GM12878 (cell line): ENCODE measurements at places on chromosomes 12 and 14. TPM values are rescaled to one million over a fixed set of nuclear protein-coding genes. Genes with fewer than 3 reads are reported as not detected.

The SLC6A15 gene
- not detected in 2 replicates for total RNA-seq

GRCh38 chr14:102508774-102509745, 516 bp downstream of the ANKRD9 start:
- DNase-seq = no peak

The HNF1A gene
- 0.10 TPM in 1 of 2 replicates, not detected in the other for total RNA-seq

DNA sequence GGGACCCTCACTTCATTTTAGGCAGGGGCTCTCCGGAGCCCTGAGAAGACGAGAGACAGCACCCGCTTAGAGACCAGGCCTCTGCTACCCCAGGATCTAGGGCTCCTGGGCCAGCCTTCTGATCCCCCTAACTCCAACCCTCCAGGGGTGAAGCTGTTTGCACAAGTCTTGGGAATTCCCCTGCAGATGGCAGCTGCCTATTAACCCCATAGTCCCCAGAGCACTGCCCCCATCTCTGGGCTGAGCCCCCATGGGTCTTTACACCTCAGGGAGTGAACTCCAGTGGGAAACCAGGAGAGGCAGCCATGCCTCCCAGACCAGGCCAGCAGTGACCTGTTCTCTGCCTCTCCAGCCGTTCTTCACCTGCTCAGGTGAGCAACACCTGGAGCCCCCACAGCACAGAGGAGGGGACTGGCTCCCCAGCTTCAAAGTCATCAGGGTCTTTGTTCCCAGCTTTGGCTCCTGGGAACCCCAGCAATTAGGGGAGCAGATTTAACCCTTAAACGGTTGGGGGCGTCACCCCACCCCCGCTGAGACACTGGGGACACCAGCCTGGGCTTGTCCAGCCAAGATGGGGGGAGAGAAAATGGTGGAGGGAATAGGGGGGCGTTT, 2.3 kb downstream of the WNT10B start:
- DNase-seq = no peak

DNA sequence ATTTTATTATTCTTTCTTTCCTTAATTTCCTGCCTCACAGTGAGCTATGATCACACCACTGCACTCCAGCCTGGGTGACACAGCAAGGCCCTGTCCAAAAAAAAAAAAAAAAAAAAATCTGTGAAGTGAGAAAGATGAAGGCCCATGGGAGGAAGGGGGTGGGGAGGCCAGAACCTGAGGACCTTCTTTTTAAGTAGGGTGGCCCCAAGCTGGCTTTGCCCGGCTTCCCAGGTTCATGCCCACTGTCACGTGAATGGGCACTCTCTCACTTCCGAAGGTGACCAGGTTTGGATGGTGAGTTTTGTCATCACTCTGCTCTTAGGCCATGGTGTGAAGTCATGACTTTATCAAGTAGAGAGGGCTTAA, 82.3 kb downstream of the TNFAIP2 start:
- no peak for DNase-seq

- DNase-seq = no peak
These were observed 73.7 kb upstream of the SFSWAP start for GRCh38 chr12:131636940-131637750.

DNA sequence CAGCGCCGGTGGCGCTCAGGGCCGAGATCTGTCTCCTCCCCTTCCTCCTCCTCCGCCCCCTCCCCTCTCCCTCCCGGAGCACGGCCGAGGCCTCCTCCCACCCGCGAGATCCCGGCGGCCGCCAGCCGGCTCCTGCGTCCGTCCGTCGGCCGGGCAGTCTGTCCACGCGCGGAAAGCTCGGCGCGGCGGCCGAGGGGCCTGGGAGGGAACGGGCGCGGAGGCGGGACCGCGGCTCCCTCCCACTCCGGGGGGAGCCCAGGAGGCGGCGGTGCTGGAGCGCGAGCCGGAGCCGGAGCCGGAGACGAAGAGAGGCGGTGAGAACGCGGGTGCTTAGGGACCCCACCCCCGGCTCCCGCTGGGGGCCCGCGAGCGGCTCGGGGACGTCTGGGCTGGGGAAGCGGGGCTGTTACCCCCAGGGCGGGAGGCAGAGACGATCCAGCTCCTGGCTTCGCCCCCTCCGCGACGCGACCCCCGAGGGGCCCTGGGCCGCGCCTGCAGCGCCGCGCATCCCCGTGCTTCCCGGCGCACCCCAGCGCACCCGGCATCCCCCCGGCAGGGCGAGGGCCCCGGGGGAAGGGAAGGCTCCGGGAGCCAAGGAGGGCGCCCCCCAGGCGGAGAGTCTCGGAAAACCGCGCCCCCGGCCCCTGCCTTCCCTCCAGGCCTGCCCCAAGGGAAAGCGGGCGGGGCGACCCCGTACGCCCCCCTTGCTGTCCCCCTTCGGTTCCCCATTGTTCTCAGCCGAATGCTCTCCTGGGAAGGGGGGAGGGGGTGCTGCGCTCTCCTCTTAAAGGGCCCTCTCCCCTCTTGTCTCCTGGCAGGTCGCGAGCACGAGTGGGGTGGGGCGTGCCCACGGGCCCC, at the start of gene DTX1:
Gene DTX1 (plus strand): TSS at position 100 of the 858 bp plus-strand sequence. CDS start 1,463 bp downstream, outside the sequence.
- DNase-seq = no peak

GRCh38 chr12:128606051-128606450, 217.7 kb downstream of the SLC15A4 start:
- no peak for DNase-seq

GRCh38 chr12:77232045-77232444, 166.7 kb upstream of the E2F7 start:
- no peak for DNase-seq

DNA sequence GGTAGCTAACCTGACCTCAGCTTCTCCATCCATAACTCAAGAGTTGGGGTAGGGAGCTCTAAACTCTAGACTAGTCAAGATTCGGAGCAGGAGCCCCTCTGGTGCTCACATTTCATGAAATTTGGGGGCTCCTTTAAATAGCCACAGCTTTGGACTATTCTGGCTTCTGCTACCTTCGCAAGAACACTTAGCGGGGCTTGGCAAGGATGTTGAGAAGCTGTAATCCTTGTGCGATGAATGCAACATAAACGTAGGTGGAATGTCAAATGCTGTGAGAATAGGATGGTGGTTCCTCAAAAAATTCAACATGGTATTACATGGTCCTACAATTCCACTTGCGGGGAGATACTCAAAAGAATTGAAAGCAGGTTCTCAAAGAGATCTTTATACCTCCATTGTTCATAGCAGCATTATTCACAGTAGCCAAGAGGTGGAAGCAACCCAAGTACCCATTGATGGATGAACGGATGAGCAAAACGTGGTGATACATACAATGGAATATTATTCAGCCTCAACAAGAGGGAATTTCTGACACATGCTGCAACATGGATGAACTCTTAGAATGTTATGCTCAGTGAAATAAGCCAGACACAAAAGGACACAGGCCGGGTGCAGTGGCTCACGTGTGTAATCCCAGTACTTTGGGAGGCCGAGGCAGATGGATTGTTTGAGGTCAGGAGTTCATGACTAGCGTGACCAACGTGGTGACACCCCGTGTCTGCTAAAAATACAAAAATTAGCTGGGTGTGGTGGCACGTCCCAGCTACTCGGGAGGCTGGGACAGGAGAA, 73.8 kb downstream of the ACTN1 start:
- no peak for DNase-seq
